ENCODE measurements at places on chromosomes 1 and 21. TPM values are rescaled to one million over a fixed set of nuclear protein-coding genes. Genes with fewer than 3 reads are reported as not detected.
A peak's percentile ranks its signal among the peaks of the same experiment; 100 is the strongest.

DNA sequence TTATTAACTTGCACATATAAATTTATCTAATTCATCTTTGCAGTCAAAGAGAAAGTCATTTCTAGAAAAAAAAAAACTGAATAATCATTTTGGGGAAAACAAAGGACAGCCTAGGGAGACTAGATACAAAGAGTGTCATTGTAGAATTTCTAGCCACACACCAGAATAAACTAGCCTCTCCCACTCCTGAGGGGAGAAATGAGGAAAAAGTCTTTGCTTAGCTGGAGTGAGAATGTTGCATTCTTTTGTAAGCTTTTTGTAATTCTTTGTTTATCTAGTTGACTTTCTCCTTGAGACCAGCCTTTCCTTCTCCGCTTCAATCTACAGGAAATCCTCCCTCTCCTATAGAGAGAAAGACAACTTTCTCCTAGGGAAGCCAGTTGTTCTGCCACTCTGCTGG lies 15.9 kb upstream of the CGN start:
- H3K4me3 ChIP-seq, result no peak overlapping the region
- DNase-seq, result no peak
- no peaks in the 10 kb centered on the region for H3K36me3 ChIP-seq
- H3K4me1 ChIP-seq, result no peaks in the 10 kb centered on the region

GRCh38 chr1:156926175-156926574 lies 5.7 kb downstream of the LRRC71 start:
- H3K36me3 ChIP-seq, result no peaks in the 10 kb centered on the region
- H3K4me3 ChIP-seq, result no peak overlapping the region
- no peaks in the 10 kb centered on the region for H3K4me1 ChIP-seq
- no peak for DNase-seq
- H3K27ac ChIP-seq, result no peak overlapping the region

- no peaks in the 10 kb centered on the region for H3K4me1 ChIP-seq
- no peaks in the 10 kb centered on the region for H3K27me3 ChIP-seq
- no peak overlapping the region for H3K4me3 ChIP-seq
- DNase-seq, result no peak
These were observed 62.9 kb upstream of the SELENON start for GRCh38 chr1:25737130-25737529.

DNA sequence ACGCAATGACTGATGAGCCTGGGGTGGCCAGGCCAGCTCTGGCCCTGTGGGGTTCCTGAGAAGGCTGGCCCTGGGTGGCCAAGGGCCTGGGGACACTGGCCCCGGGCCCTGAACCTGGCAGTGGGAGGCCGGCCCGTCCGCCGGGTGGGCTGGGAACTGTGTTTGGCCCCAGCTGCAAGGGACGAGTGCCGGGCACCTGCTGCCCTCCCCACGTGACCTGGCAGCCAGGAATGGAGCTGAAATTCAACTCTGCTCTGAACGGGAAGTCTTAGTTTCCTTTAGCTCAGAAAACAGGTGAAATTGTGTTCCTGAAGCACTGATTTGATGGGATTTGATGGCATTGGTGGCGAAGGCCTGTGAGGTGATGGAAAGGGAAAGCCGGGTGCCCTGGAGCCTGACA lies 8.2 kb upstream of the TTLL10 start:
- H3K4me3 ChIP-seq, result peak overlapping the region; percentile 48
- DNase-seq, result no peak
- H3K4me1 ChIP-seq, result no peaks in the 10 kb centered on the region
- no peaks in the 10 kb centered on the region for H3K27me3 ChIP-seq

DNA sequence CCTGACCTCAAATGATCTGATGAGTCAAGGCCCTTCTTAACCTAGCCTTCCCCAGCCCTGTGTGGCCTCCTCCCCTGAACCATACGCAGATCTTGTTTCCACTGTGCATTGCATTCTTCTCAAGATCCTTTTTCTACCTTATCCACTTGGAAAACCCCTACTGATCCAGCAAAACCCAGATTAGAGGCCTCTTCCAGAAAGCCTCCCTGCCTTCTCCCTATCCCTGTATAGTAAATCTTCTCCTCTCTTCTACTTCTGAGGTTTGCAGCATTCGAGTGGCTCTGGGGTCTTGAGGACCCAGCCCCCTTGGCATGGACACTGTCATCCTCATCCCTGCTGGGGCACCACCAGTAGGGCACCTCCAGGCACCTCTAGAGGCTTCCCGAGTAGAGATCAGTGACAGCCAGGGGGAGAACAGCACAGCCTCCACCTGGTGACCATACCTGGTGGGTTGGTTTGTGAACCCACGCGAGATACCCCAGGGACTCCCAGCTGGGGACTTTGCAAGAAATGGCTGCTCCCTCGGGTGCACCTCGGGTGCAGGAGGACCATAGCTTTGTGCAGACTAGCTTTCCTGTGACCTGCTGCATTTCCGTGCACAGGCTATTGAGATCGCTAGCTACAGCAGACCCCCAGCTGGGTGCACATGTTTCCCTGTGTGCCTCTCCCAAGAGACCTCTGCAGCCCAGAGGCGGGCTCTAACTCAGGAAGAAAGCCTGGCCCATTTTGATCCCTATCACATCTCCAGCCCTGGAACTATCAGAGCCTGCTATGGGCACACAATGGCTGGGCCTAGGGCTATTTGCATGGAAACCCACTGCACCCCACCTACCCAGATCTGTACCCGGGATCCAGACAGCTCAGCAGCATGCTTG lies 34.2 kb downstream of the MATN1 start:
- H3K4me3 ChIP-seq, result no peak overlapping the region
- no peaks in the 10 kb centered on the region for H3K36me3 ChIP-seq
- DNase-seq, result no peak

DNA sequence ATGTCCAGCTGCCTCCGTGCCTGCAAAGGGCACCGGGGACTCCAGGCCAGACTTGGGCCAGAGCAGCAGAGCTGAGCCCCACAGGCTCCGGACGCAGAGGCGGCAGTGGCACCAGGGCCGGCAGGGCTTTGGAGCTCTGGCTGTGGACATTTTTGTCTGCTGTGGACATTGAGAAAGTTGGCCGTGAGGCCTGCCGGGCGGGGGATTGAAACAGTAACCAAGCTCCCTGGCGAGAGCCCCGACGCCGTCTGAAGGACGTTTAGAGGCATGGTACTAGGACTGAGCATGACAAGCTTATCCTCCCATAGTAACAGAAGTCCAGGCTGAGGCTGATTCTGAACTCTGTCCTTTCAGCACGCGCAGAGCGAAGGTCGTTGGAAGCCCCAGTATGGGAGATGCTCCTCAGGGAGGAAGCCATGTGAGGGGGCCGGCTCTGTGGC lies 323.8 kb downstream of the AMY1C start:
- no peak overlapping the region for H3K27ac ChIP-seq
- H3K4me3 ChIP-seq, result no peak overlapping the region
- H3K36me3 ChIP-seq, result no peaks in the 10 kb centered on the region
- no peaks in the 10 kb centered on the region for H3K27me3 ChIP-seq
- no peaks in the 10 kb centered on the region for H3K4me1 ChIP-seq

- no peaks in the 10 kb centered on the region for H3K4me1 ChIP-seq
- H3K4me3 ChIP-seq, result no peak overlapping the region
- no peak for DNase-seq
- no peak overlapping the region for H3K27ac ChIP-seq
These were observed 116.8 kb downstream of the KCNJ6 start for GRCh38 chr21:37799211-37800056.

GRCh38 chr1:81551946-81552345 lies 248.8 kb upstream of the ADGRL2 start:
- H3K4me3 ChIP-seq, result no peak overlapping the region
- H3K36me3 ChIP-seq, result no peaks in the 10 kb centered on the region
- peaks cover 12% of the 10 kb centered on the region for H3K4me1 ChIP-seq
- DNase-seq, result no peak

Gene GPR161
- total RNA-seq, result 9.9 TPM

Gene OVAAL
- not detected for total RNA-seq

Gene ITLN2
- 2.4 TPM for total RNA-seq

Gene CELA2A
- total RNA-seq, result not detected

Gene BGLAP
- total RNA-seq, result 2.4 TPM

Gene DNASE2B
- not detected for total RNA-seq

Gene ARHGEF19
- 18.5 TPM for total RNA-seq

Gene MIGA1
- 6.3 TPM for total RNA-seq

Gene RBP7
- total RNA-seq, result 6.2 TPM

Measured in H9 (cell line).